ENCODE measurements at places on chromosomes 12 and 14. TPM values are rescaled to one million over a fixed set of nuclear protein-coding genes. Genes with fewer than 3 reads are reported as not detected.

The AKAP5 gene
- total RNA-seq: 0.36 TPM

The MIPOL1 gene
- total RNA-seq: 10.1 TPM

The CLEC4C gene
- total RNA-seq: not detected

The BEGAIN gene
- not detected for total RNA-seq

The CLEC1B gene
- total RNA-seq: not detected

The GALNT16 gene
- 4.0 TPM for total RNA-seq

The SLC4A8 gene
- 6.7 TPM for total RNA-seq

The OR6J1 gene
- total RNA-seq: not detected

The LRRC10 gene
- total RNA-seq: not detected

The PLA2G1B gene
- not detected for total RNA-seq

The TGM1 gene
- 3.1 TPM for total RNA-seq

The DNAJC22 gene
- total RNA-seq: 1.1 TPM

The VDR gene
- 66.0 TPM for total RNA-seq

The ARHGAP9 gene
- 0.16 TPM for total RNA-seq

The REP15 gene
- total RNA-seq: 2.6 TPM

The SLC6A13 gene
- 0.36 TPM for total RNA-seq

The GPR162 gene
- total RNA-seq: 7.3 TPM

The ADAM21 gene
- not detected for total RNA-seq

The NRIP2 gene
- total RNA-seq: under 0.01 TPM

The PIP4K2C gene
- total RNA-seq: 34.1 TPM

The CAPS2 gene
- 6.6 TPM for total RNA-seq

The PLXNC1 gene
- 46.6 TPM for total RNA-seq

The ANO4 gene
- total RNA-seq: not detected

The ITGA7 gene
- 4.4 TPM for total RNA-seq

The POP5 gene
- total RNA-seq: 11.5 TPM

The PYM1 gene
- total RNA-seq: 29.8 TPM

The PZP gene
- not detected for total RNA-seq

The MYF6 gene
- not detected for total RNA-seq

The SIX1 gene
- 2.8 TPM for total RNA-seq

The DICER1 gene
- 53.2 TPM for total RNA-seq

The SYNE3 gene
- 56.1 TPM for total RNA-seq

The GSC gene
- total RNA-seq: not detected

The DGKA gene
- 51.0 TPM for total RNA-seq

The KRT79 gene
- total RNA-seq: not detected

The ACOT6 gene
- 0.16 TPM for total RNA-seq

The C12orf50 gene
- total RNA-seq: not detected

The TOMM20L gene
- total RNA-seq: not detected

The ETFBKMT gene
- 4.4 TPM for total RNA-seq

The SYT1 gene
- total RNA-seq: 0.85 TPM

The RAD9B gene
- total RNA-seq: 0.97 TPM

The MSRB3 gene
- 74.6 TPM for total RNA-seq

The RACGAP1 gene
- 23.8 TPM for total RNA-seq

The ANKRD33 gene
- not detected for total RNA-seq

The SYNDIG1L gene
- total RNA-seq: not detected

The MYRFL gene
- total RNA-seq: not detected

The IL23A gene
- not detected for total RNA-seq

The SIX6 gene
- total RNA-seq: 0.16 TPM

The EIF2S3B gene
- total RNA-seq: 1.6 TPM

The ARHGEF40 gene
- 87.1 TPM for total RNA-seq

The SLC25A47 gene
- 0.16 TPM for total RNA-seq

The CRIP2 gene
- 76.9 TPM for total RNA-seq

The CYP27B1 gene
- total RNA-seq: 1.2 TPM

The KSR2 gene
- total RNA-seq: 0.16 TPM

The TROAP gene
- 1.8 TPM for total RNA-seq

The SERPINA5 gene
- not detected for total RNA-seq

The SOCS2 gene
- 72.0 TPM for total RNA-seq

The ATP5F1B gene
- total RNA-seq: 321 TPM

The FAIM2 gene
- total RNA-seq: 0.97 TPM

Measured in hair follicle dermal papilla cell (primary cell).